ENCODE measurements at places on chromosomes 12 and 14.

DNA sequence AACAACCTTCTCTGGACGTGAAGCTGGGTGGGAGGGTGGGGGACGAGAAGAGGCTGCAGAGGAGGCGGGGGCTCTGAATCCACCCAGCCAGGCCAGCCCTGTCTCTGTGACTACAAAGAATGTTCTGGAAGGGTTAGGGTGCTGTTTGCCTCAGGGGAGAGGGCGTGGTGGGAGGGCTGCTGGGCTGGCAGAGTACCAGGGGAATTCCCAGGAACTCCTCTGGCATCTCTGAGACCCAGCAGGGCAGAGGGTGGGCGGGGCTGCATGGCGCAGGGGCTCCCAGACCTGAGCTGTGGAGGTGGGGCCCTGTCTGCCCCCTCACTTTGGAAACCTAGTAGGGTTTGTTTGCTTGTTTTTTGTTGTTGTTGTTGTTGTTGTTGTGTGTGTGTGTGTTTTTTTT, 45.5 kb upstream of the FZD10 start:
- DNase-seq = no peak

- no peak for DNase-seq
Measured at GRCh38 chr12:90262251-90262650, 553.6 kb upstream of the ATP2B1 start.

GRCh38 chr14:50943943-50944646, at the start of gene PYGL:
Gene PYGL, minus strand, starts transcription at chr14:50944483. Its CDS starts 80 bp downstream, at chr14:50944403.
- no peak for DNase-seq

GRCh38 chr12:66428261-66428660, 126.0 kb downstream of the HELB start:
- no peak for DNase-seq

GRCh38 chr12:21699851-21700250, 42.2 kb upstream of the LDHB start:
- DNase-seq = no peak

- DNase-seq = no peak
Measured at GRCh38 chr14:68333262-68333661, 459.6 kb downstream of the ZFP36L1 start.

- DNase-seq = no peak
Measured at GRCh38 chr12:10211101-10211939, 1.4 kb upstream of the GABARAPL1 start.

DNA sequence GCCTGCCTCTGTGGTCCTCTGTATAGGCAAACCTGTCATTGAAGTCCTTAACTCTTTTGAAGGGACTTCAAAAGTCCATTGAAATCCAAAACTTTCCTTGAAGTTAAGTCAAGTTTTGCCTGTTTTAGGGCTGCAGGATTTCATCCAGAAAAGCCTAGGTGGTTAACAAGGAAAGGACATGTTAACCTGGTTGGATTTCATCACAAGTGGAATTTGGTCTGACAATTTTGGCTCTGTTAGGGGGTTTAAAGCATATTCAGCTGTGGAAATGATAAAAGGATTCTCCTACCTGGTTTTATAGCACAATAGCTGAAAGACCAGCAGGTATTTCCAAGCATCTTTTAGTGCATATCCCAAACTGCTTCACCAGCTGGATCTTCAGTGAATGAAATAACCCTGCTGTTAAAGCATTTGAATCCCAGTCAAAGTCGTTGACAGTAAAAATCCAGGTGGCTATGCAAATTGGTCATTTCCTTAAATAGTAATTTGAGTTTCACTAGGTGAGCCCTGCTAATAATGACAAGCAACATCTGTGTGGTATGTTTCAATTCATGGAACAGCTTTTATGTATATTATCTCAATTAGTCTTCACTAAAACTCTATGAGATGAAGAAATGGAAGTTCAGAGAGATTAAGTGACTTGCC, 400.5 kb downstream of the ETNK1 start:
- DNase-seq = no peak

DNA sequence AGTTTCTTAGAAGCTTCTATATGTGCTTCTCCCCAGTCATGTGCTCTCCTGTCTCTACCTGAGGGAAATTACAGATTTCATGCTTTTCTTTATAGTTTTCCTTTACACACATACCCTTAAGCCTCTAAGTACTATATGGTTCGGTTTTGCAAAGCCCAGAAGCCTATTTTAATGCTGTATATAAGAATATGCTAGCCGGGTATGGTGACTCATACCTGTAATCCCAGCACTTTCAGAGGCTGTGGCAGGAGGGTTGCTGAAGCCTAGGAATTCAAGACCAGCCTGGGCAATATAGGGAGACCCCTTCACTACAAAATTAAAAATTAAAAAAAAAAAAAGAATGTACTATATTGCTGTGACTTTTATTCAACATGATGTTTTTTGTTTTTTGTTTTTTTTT, 15.4 kb downstream of the DGLUCY start:
- no peak for DNase-seq

GRCh38 chr12:110245369-110245772, 35.7 kb upstream of the ATP2A2 start:
- DNase-seq = no peak

GRCh38 chr14:56801920-56802319, 8.4 kb downstream of the OTX2 start:
- DNase-seq = no peak

- no peak for DNase-seq
Measured at GRCh38 chr14:59352961-59353360, 112.2 kb downstream of the GPR135 start.

DNA sequence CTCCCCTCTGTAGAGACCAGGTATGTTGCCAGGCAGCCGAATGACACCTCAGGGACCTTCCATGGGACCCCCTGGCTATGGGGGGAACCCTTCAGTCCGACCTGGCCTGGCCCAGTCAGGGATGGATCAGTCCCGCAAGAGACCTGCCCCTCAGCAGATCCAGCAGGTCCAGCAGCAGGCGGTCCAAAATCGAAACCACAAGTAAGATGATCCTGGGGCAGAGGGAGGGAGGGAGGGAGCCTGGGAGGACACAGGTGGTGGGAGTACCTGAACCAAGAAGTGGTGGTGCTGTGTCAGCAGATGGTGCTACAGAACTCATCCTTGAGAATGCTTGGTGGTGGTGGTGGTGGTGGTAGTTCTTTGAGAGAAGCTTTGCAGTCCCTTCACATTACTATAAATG, 1.0 kb downstream of the SMARCD1 start:
- DNase-seq = no peak

GRCh38 chr12:81617915-81618314, 141.2 kb downstream of the PPFIA2 start:
- no peak for DNase-seq

GRCh38 chr12:33926095-33926494, 96.2 kb upstream of the ALG10 start:
- no peak for DNase-seq

DNA sequence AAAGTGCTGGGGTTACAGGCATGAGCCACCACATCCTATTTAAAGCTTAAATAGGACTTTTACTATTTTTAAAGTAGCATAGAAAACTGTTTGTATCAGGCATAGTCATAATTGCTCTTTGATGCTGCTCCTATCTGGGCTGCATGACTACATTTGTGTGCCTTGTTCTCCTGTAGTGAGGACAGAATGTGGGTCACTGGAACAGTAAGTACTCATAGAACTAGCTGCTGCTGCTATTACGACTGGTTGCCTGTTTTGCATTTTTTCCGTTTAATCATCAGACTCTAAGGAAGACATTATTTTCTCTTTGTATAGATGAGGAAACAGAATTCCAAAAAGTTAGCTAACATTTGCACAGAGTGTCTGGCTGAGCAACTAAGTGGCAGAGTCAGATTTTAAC, 42.8 kb downstream of the ZC3H14 start:
- DNase-seq = no peak

GRCh38 chr12:94702696-94703095, 52.3 kb upstream of the TMCC3 start:
- DNase-seq = no peak

- DNase-seq = no peak
Measured at GRCh38 chr14:70018713-70019211, 139.5 kb downstream of the SMOC1 start.

- DNase-seq = no peak
Measured at GRCh38 chr14:96256407-96256806, 397 bp downstream of the BDKRB1 start.

Measured in stimulated activated CD8-positive, alpha-beta memory T cell treated with anti-CD3 and anti-CD28 coated beads, Interleukin-7, amount 100 ng/mL, for 48 hours (primary cell).